Glutamatergic neuron (in vitro differentiated cells): ENCODE measurements at places on chromosomes 16 and 17.

GRCh38 chr17:13176436-13176835 lies 158.6 kb upstream of the ELAC2 start:
- DNase-seq = no peak
- H3K4me1 ChIP-seq = no peaks in the 10 kb centered on the region
- no peaks in the 10 kb centered on the region for H3K27me3 ChIP-seq
- peaks cover 20% of the 10 kb centered on the region for H3K36me3 ChIP-seq
- no peak overlapping the region for H3K4me3 ChIP-seq

- no peaks in the 10 kb centered on the region for H3K36me3 ChIP-seq
- no peak overlapping the region for H3K27ac ChIP-seq
- H3K27me3 ChIP-seq = no peaks in the 10 kb centered on the region
Measured at GRCh38 chr16:9297437-9298113, 206.1 kb downstream of the HAPSTR1 start.

DNA sequence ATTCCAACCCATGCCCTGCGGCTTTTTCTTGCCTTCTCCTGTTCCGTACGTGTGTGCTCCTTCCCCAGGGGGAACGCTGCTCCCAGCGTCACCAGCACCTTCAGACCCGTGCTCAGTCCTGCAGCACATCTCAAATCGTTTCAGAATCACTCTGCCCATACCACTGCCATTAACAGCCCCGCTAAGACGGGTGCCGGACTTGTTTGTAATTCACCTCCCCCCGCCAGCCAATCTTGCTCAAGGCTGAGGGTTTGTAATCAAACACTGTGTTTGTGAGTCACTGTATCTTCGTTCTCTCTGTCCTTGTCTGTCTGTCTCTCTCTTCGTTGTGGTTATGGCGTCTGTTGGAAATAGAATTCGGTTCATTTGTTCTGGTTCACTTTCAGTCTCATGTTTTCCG lies 17.3 kb downstream of the CARD14 start:
- H3K27me3 ChIP-seq = peaks cover 3% of the 10 kb centered on the region
- H3K36me3 ChIP-seq = no peaks in the 10 kb centered on the region
- no peak for DNase-seq
- H3K27ac ChIP-seq = no peak overlapping the region
- H3K4me1 ChIP-seq = peaks cover 8% of the 10 kb centered on the region

- H3K4me1 ChIP-seq = peaks cover 59% of the 10 kb centered on the region
- peak overlapping the region; percentile 84 for H3K27ac ChIP-seq
- H3K4me3 ChIP-seq = no peak overlapping the region
Measured at GRCh38 chr16:49596648-49597291, 223.2 kb downstream of the C16orf78 start.

DNA sequence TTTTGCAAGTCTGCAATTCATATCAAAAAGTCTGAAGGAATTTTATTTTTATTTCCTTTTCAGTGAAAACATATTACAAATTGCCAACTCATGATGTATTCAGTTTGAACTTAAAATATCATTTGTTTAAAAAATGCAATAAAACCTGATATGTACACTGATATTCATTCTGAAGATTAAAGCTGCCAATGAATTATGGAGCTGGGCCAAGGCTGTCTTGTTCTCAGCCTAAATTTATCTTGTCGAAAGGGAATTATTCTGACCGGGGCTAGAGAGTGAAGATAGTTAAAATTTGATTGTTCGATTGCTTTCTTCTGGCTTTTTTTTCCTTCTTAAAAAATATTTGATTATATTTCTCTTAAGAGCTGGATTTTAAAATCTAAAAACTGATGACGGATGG lies 54.0 kb upstream of the RBFOX1 start:
- H3K27me3 ChIP-seq = peaks cover 2% of the 10 kb centered on the region
- H3K36me3 ChIP-seq = no peaks in the 10 kb centered on the region
- H3K4me1 ChIP-seq = no peaks in the 10 kb centered on the region
- H3K4me3 ChIP-seq = no peak overlapping the region

GRCh38 chr17:51627779-51628178 lies 367.4 kb downstream of the UTP18 start:
- no peak overlapping the region for H3K4me3 ChIP-seq
- H3K36me3 ChIP-seq = no peaks in the 10 kb centered on the region
- no peak for DNase-seq
- no peaks in the 10 kb centered on the region for H3K27me3 ChIP-seq
